ENCODE measurements at places on chromosomes 11 and 22.
A peak's percentile ranks its signal among the peaks of the same experiment; 100 is the strongest.

- DNase-seq, result no peak
These were observed at the start of gene MS4A1 for GRCh38 chr11:60455531-60456042. TSS of gene MS4A1 (plus strand) at chr11:60455847. CDS start at chr11:60462375, 6,528 bp downstream.

DNA sequence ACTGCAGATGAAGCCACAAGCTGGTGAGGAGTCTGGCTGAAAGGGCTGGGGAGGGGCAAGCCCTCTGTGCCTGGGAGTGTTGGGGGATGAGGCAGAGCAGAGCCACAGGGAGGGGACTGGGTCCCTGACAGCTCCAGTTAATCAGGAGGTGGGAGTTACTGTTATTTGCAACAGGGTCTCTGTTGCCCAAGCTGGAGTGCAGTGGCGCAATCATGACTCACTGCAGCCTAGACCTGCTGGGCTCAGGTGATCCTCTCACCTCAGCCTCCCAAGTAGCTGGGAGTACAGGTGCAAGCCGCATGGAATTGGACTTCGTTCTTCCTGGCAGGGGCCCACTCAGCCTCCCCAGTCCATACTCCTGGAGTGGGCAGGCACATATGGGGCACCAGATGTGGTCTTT, 7.7 kb downstream of the SCN2B start:
- no peak for DNase-seq

- DNase-seq, result no peak
These were observed 25.4 kb upstream of the MOB2 start for GRCh38 chr11:1511937-1512496.

- no peak for DNase-seq
These were observed 1009.1 kb downstream of the NTM start for GRCh38 chr11:132379540-132379939.

DNA sequence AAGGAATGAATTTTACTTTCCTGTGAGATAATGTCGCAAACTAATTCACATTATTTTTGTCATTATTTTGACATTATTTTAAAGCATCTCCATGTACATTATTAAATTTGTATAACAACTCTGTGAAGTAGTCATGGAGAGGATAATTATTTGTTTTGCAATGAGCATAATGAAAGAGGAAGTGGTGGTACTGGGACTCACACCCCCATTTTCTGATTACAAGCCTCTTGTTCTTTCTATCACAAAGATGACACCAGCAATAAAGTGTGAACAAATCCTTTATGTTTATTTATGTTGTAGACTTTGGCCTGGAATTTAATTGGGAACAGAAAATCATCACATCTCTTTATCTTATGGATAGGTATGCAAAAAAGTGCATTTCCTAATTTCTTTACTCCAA, 522.6 kb downstream of the TMEM135 start:
- DNase-seq, result no peak

- DNase-seq, result no peak
These were observed 10.6 kb upstream of the ARAP1 start for GRCh38 chr11:72762641-72763304.

DNA sequence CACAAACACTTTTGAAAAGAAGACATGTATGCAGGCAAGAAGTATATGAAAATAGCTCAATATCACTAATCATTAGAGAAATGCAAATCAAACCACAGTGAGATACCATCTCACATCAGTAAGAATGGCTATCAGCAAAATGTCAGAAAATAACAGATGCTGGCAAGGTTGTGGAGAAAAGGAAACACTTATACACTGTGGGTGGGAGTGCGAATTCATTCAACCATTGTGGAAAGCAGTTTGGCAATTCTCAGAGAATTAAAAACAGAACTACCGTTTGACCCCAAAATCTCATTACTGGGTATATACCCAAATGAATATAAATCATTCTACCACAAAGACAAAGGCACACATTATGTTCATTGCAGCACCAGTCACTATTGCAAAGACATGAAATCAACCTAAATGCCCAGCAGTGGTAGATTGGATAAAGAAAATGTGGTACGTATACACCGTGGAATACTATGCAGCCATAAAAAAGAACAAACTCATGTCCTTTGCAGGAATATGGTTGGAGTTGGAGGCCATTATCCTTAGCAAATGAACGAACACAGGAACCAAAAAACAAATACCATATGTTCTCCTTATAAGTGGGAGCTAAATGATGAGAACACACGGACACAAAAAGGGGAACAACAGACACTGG, 18.5 kb downstream of the MMP13 start:
- no peak for DNase-seq

- DNase-seq, result peak; percentile 13
These were observed 10.2 kb downstream of the SERPIND1 start for GRCh38 chr22:20783844-20784723.

- no peak for DNase-seq
These were observed 734 bp downstream of the PPP1R14B start for GRCh38 chr11:64245797-64246620.

DNA sequence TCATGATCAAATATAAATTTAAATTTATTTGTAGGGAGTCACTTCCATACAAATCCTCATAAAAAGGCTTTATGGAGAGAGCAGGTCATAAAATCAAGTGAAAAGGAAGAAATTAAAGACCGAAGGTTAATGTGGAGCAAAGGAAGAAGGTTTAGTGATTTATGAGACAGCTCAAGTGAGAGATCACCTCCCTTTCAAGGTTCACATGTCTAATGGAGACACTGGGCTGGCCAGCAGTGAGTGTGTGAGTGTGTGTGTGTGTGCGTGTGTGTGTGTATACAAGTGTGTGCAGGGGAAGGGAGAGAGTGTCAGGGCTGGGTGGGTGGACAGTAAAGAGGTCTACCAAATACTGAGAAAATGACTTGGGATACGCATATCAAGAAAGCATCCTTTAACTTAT, 251.2 kb downstream of the FAT3 start:
- DNase-seq, result no peak

GRCh38 chr11:112881461-112881860, 79.8 kb upstream of the NCAM1 start:
- DNase-seq, result peak; percentile 77

DNA sequence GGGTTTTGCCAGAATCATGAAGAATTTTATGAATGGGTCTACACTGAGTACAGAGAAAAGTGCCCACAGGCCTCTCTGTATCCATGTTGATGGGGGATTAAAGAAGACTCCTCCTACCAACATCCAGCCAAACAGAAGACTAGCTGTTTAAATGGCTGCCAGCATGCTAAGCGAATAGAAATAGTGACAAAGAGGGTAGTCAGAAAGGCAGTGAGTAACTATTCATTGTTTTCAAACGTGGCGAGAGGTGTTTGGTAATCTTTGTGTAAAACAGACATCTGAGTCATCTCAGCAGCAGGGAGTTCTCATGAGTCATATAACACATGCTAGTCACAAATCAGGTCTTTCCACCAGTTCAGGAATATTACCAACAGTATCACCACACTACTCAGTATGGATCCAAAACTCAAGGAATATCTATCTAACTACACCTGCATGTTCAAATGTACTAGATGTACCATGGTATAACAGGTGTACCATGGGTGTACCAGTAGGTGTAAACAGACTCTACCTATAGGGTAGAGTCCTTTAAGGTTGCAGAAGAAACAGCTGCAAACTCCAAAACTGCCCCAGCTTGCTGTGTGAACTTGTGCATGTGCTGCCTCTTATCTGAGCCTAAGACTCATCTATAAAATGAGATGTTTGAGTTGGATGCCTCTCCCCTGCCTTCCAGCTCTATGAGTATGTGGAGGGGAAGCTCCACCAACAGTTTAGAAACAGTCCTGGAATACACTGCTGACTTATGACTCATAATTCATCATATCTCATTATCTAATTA, 82.0 kb downstream of the SLC1A2 start:
- DNase-seq, result no peak

DNA sequence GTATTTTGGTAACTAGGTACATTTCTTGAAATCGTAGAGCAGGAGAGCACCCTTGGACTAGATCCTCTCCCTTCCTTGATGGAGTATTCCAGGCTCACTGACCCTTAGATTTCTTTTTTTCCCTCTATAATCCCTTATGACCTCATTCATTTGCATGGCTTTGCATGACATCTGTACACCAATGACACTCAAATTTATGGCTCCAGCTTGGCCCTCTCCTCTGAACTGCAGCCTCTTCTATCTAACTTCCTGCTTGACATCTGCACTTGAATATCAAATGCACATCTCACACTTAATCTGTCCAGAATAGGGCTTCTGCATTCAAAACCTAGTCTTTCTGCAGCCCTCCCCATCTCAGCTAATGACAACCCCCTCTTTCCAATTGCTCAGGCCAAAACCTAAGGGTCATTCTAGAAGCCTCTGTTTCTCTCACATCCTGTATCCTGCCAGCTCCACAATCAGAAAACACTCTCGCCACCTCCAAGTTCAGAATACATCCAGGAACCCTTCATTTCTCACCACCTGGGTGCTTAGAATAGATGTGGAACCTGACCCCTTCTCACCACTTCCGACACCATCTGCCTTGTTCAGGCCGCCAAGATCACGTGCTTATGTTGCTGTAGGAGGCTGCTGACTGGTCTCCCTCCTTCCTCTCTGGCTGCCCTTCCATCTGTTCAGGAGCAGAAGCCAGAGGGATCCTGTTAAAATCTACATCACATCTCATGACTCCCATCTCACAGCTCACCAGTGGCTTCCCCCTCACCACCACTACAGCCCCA, 138.9 kb upstream of the MTNR1B start:
- no peak for DNase-seq

- no peak for DNase-seq
These were observed 1.6 kb downstream of the ARAP1 start for GRCh38 chr11:72750556-72751115.

DNA sequence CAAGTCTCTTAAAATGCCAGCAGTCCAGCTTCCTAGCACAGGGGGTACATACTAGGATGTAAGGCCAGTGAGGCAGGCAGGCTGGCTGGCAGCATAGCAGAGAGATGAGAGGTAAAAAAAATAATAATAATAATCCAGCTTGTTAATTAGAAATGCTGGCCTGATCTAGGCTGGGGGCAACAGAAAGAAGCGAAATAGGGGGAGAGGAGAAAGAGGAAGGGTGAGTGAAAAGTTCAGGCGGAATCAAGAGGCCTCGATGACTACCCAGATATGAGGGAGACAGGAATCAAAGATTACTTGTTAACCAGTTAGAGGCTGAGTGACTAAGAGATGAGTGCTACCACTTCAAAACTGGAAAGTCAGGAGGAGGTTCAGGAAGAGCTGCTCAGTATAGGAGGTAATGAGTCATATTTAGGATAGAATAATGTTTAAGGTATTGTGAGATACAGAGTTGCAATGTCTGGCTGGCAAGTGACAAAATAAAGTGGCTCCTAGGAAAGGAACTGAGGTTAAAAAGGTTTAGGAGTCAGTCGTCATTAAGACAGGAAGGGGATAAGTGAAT, 2.8 kb downstream of the ALKBH8 start:
- DNase-seq, result no peak

GRCh38 chr11:73950869-73951710, at the start of gene DNAJB13:
TSS of gene DNAJB13 (plus strand) at chr11:73951026. CDS start at chr11:73951070, 44 bp downstream.
- DNase-seq, result no peak

- no peak for DNase-seq
These were observed 77.8 kb downstream of the SFI1 start for GRCh38 chr22:31574055-31574670.

DNA sequence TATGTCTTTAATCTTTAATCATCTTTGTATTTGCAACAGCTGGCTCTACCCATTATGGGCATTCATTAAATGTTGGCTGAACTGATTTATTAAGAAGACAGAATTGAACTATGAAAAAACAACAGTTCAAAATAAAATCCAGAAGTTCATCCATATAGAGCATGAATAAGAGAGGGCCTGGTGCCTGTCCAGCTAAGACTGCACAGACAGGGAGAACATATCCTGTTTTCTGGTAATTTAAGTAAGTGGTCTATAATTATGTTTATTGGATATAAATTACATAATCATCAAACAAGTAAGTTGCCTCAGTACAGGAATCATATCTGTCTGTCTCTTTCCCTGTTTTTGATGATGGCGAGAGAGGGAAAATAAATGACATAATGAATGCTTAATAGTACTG, 137.2 kb downstream of the RBFOX2 start:
- no peak for DNase-seq

GRCh38 chr11:69008737-69009440, 4.2 kb downstream of the MRGPRF start:
- no peak for DNase-seq

GRCh38 chr22:35205961-35206360, 51.3 kb upstream of the HMGXB4 start:
- DNase-seq, result no peak

- no peak for DNase-seq
These were observed 170.2 kb downstream of the BUD13 start for GRCh38 chr11:116602637-116602942.

- no peak for DNase-seq
These were observed 8.1 kb upstream of the OR6X1 start for GRCh38 chr11:123762422-123762821.

DNA sequence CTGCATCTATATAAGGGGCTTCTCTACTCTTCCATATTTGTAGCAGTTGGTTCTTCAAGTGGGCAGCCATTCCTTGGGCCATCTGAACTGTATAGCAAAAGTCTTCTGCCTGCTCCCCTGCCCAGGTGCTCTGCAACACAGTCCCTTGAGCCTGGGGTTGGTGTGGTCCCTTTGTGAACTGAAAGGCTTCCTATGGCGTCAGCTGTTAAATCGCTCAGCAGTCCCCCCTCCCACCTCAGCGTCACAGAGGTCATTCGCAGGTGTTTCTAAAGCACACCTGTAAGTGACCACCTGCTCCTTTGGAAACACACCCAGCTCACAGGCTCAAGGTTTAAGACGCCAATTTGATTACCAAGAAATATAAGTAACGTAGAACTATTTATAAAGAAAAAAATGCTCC, 37.0 kb downstream of the CYB5R2 start:
- no peak for DNase-seq

- DNase-seq, result no peak
These were observed 11.4 kb downstream of the UBE2L6 start for GRCh38 chr11:57556041-57556440.

DNA sequence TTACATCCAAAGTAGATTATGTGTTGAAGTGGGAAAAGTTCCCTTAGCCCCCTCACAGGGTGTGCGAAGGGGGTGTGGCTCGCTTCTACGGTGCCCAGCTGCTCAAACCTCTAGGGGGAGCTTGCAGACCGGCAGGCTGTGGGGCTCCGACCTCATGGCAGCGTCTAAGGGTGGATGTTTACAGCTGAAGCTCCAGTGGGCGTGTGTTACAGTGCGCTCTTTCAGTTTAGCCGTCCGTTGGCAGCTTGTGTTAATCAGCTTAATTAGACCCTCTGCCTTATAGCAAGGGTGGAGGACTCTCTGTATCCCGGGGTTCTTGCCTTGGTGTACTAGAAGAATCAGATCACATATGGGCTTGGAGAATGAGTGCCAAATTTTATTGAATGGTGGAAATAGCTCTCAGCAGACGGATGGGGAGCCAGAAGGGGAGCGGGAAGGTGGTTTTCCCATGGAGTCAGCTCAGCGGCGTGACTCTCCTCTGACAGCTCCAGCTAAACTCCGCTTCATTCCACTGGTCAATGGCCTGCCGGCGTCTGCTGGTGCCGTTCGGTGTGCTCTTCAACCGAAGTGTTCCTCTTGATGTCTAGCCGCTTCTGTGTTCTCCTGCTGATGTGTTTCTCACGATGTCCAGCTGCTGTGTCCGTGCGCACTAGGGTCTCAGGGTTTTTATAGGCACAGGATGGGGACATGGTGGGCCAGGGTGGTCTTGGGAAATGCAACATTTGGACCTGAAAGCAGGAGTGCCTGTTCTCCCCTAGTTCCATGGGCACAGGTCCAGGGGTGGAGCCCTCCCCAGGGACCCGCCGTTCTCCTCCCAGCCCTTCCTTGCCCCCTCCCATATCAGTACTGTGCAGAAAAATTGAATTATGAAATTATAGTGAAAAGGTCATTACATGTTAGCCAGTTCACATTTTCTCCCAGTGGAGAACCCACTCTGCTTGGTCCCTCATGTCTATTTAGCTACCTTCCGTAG, 28.6 kb upstream of the OR10G7 start:
- DNase-seq, result peak; percentile 78

- no peak for DNase-seq
These were observed 135.6 kb downstream of the SBF2 start for GRCh38 chr11:10158461-10158860.
